ENCODE measurements at places on chromosomes 12 and 14.

- no peak for DNase-seq
Observed at GRCh38 chr14:90731487-90731886, 84.7 kb downstream of the TTC7B start.

DNA sequence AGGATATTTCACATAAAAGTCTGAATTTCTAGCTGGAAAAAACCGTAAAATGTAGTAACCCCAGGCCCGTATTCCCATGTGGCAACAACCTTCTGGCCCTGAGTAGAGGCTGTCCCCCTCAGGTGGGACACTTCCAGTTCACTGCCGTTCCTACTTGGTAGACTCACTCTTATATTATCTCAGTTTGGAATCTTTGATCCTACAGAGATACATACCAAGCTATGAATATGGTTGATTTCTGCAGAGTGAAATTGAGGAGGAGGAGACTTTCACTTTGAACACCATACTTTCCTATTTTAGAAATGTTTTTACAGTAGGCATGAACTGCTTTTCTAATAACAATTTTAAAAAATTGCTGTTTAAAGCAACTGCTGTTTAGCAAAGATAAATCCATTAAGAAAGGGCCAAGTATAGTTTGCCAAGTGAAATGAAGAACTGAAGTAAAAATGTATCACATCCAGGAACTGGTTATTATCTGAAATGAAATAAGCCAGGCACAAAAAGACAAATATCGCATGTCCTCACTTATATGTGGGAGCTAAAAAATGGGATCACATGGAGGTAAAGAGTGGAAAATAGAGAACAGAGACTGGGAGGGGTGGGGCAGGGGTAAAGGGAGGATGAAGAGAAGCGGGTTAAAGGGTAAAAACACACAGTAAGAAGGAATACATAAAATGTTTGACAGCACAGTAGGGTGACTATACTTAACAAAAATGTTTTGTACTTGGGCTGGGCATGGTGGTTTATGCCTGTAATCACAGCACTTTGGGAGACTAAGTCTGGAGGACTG lies 92.8 kb upstream of the METAP2 start:
- no peak for DNase-seq

GRCh38 chr12:21552635-21553328 lies 26.7 kb downstream of the SPX start:
- peak; percentile 72 for DNase-seq

- peak; percentile 23 for DNase-seq
Observed at GRCh38 chr14:65414961-65415589, 2.5 kb downstream of the FUT8 start.

DNA sequence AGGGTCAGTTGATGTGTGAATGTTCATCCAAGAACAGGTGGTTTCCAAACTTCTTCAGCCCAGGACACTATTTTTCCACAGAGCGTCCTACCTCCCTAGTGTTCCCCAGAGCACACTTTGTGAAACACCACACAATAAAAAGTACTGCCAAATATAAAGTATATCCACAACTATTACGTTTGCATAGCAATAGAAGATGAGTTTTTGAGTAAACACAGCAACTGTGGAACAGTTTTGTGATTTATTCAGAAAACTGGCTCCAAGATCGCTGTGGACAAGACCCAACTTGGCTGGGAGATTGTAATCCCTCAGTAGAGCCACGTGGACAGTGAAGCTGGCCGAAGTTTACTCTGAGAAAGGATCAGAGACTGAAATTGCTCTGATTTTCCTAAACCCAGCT lies 14.5 kb upstream of the MAP1LC3B2 start:
- DNase-seq: peak; percentile 53

DNA sequence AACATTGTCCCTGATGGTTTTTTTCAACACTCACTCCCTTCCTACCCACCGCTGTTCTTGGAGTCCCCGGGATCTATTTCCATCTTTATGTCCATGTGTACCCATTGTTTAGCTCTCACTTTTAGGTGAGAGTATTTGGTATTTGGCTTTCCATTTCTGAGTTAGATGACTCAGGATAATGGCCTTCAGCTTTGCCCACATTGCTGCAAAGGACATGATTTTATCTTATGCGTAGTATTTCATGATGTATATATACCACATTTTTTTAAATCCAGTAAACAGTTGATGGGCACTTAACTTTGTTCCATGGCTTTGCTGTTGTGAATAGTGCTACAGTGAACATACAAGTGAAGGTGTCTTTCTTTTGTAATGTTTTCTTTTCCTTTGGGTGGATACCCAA lies 123.5 kb upstream of the KITLG start:
- no peak for DNase-seq

DNA sequence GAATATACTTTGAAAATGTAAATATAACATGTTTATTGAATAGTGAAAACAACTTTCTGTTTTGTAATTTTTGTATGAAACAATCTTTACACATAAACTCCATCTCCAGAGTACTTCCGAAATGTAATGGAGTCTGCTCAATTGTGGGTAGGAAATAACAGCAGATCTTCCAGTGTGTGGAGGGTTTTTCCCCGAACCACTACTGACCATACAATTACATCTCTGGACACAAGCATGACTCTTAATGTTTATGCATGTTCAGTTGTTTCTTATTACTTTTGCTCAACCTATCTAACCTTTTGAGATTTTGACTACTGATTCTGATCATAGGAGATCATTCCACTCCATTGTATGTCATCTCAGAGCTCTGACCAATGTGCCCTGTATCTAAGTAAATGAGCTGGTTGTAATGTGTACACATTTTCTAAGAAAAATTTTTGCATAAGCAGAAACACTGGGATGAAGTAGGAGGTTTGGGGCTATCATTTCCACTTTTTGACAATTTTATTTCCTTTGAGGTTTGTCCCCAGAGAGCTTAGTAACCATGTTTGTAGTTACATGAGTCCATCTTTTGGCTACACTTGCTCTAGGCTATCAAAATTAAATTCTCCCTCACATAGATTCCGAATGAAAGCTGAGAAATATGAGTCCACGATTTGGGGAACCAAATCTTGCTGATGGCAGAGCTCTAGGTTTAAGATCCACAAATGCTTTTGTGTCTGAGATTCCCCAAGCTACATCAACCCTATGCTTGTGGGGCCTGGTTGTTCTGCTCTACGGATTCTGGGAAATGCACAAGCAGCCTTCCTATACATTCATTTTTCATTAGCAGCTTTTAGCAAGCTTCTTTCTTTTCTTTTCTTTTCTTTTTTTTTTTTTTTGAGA lies 21.4 kb upstream of the CLEC4D start:
- DNase-seq: no peak

DNA sequence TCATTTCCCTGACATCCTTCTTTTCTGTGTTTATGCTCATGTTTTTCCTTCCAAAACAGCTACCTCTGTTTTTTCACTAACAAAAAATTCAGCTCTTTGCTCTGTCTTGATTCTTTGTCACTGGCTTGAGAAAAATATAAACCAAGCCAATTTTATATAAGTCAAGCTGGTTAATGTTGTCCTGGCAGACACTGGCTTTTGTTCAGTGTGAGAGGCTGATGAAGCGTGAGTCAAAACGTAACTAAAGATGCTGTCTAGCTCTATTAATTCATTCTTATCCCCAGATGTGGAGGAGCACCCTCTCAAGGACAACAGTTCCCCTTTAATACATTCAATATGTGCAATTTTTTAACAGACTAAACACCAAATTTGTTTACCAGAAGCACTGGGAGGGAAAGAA lies 15.8 kb downstream of the TSPAN8 start:
- DNase-seq: no peak

GRCh38 chr12:57250956-57251355 lies at the start of gene STAC3:
Gene STAC3, minus strand, starts transcription at chr12:57251187. Its CDS starts 1,551 bp downstream, at chr12:57249636.
- DNase-seq: no peak

DNA sequence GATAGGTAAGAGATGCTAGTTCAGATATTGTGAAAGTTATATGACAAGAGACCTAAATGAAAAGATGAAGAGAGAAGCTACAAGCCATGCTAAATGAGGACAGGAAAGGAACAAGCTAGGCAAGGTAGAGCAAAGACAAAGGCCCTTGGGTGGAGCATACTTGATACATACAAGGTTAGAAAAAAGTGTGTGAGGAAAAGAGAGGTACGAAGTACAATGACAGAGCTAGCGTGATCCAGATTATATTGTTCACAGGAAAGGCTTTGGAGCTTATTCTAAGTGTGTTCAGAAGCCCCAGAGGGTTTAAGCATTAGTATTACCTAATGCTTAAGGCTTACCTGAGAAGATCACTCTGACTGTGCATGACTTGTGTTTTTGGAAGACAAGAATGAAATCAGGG lies 75.0 kb downstream of the SLCO1B3 start:
- peak; percentile 24 for DNase-seq

GRCh38 chr14:64197996-64198395 lies 96.2 kb downstream of the ESR2 start:
- no peak for DNase-seq

DNA sequence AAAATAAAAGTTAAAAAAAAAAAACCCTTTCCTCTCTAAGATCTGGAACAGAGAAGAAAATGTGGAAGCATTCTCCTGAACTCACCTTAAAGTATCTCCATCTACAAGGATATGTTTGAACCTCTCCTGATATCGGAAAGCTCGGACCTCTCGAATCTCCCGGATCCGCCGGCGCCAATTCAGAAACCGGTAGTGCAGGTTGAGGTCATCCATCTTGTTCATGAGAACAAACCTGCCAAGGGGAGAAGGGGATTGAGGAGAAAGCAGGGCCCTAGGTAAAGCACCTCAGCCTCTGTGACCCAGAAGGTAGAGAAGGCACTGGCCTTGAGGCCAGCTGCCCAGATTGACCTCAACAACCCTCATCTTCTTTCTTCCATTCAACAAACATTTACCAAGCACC lies 2.2 kb downstream of the SPRYD3 start:
- no peak for DNase-seq

- no peak for DNase-seq
Observed at GRCh38 chr14:104931304-104931770, 6.7 kb downstream of the PLD4 start.

DNA sequence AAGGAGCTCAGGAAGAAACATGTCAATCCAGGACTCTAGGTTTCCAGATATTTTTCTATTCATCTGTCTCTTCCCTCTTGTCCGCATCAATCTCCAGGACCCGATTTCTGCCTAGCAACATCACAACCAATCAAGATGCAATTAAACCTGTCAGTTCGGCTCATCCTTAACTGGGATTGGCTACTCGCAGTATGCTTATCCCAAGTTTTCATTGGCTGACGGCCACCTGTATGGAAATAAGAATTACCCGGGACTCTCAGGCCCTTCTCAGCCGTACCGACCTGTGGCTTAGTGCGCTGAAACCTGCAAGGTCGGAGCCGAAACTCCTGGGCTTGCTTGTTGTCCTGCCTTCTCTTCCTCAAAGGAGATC lies 20.4 kb upstream of the ATP5MC2 start:
- DNase-seq: peak; percentile 99

DNA sequence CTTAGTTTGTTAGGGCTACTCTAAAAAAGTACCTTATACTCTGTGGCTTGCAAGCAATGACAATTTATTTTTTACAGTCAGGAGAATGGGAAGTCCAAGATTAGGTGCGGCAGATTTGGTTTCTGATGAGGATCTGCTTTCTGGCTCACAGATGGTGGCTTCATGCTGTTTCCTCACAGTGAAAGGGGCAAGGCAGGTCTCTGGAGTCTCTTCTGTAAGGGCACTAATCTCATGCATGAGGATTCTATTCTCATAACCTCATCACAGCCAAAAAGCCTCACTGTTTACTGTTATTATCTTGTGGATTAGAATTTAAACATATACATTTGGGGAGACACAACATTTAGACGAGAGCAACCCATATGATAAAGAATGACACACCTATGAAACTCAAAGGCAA lies 1957.4 kb upstream of the SEL1L start:
- DNase-seq: peak; percentile 53

- DNase-seq: no peak
Observed at GRCh38 chr12:18165889-18166288, 75.9 kb upstream of the RERGL start.

DNA sequence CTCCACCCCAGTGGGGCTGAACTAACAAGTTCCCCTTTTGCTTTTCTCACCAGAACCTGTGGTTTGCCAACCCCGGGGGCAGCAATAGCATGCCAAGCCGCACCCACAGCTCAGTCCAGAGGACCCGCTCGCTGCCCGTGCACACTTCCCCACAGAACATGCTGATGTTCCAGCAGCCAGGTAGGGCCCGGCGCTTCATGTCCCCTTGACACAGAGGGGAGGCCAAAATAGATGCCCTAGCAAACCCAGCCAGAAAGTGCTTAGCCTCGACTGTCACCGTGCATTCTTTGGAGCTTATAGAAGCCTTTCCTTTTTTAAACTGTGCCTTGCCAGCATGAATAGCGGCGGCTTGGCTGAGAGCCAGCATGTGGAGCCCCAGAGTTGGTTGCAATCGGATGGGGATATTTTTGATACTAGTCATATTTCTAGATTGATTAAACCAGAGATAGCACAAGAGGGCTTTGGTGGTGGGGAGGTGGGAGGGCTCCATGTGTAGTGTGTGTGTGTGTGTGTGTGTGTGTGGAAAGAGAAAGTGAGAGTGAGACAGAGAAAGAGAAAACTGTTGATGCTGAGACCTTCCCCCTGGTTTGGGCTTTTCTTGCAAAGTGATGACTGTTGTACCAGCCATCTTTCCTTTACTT lies 126.1 kb downstream of the GCH1 start:
- no peak for DNase-seq

GRCh38 chr12:6345319-6346091 lies 3.6 kb upstream of the TNFRSF1A start:
- no peak for DNase-seq

DNA sequence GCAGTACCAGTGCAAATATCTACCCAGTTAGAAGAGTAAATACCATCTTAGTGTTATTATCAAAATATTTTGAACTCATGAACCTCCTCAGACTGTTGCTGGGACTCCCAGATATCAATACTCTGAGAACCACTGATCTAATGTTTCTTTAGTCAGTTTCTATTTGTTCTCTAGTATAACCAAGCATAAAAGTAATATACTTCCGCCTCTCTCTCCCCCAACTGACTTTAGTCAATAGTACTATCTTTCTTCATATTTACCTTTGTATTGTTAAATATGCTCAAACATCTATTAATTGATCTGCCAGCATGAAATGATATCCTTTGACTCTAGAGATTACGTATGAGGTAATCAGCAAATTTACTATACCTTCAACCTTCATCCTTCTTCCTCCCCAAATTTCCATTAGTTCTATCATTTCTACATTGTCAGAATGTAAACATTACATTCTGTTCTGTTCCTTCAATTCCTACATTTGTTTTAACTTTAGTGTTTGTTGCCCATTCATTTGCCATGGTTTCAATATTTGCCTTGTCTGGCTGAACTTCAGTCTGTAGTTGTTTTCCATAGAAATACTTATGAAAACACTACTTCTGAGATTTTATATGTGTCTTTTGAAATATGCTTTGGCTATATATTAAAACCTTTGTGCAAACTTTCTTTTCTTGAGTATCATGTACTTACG lies 192.5 kb upstream of the PDE3A start:
- DNase-seq: no peak

DNA sequence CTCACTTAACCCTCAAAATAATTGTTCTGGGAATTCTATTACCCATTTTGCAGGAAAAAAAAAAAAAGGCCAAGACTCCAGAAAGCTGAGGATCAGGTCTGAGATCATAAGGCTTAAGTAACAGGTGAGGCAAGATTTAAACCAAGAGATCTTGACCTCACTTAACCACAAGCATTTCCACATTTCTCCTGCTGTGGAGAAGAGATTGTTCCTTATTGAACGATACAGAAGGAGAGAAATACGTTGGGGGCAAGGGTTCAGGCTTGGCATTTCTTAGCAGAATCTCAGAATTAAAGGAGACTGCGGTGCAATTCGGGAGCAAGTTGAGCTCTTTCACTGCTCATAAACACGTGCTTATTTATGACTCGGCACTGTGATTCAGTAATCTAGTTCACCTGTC lies 885.3 kb upstream of the TMEM132C start:
- no peak for DNase-seq
